ENCODE measurements at places on chromosomes 1 and 21.

GRCh38 chr1:147612366-147612765 is 58.0 kb downstream of the ACP6 start:
- no peak for DNase-seq

- no peak for DNase-seq
Measured at GRCh38 chr1:1043921-1044320, 24.0 kb downstream of the AGRN start.

GRCh38 chr1:7278045-7278444 is 492.8 kb downstream of the CAMTA1 start:
- DNase-seq = no peak

DNA sequence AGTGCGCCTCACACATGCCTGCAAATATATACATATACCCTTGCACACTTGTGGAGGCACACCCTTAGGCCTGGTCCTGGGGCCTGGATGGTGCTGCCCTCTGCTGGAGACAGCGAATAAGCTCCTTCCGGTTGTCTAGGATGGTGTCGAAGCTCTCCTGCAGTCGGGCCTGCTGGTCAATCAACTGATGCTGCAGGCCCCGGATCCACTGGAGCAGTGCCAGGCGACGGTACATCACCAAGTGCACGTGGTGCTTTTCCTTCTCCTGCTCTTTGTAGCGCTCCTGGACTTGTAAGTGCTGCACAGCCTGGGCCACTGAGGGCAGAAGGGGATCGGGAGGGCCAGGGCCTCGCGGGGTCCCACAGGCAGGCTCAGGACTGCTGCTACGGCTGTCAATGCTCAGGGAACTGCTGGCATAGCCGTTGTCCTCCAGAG is 3.1 kb downstream of the C1orf216 start:
- peak; percentile 87 for DNase-seq

DNA sequence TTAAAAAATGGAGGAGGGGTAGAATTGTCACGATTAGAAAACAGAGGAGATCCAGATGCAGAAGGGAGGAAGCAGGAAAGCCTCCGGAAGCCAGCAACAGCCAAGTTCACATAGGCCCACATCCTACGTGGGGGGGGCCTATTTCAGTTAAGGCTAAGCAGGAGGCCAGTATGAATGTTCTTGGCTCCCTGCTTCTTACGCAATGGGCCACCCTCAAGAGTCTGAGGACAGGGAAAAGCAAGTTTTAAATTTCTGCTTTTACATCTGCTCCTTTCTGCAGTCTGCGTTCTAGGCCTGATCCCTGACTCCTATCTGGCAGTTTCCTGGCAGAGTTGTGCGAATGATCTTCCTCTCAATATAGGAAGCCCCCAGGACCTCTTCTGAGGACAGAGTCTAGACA is 30.6 kb downstream of the RABIF start:
- no peak for DNase-seq

- no peak for DNase-seq
Measured at GRCh38 chr1:8560035-8560434, 242.1 kb downstream of the SLC45A1 start.

- DNase-seq = peak; percentile 77
Measured at GRCh38 chr1:9121496-9122409, 7.1 kb downstream of the GPR157 start.

- peak; percentile 57 for DNase-seq
Measured at GRCh38 chr21:37207441-37208009, 59.6 kb downstream of the VPS26C start.

- DNase-seq = peak; percentile 84
Measured at GRCh38 chr1:31182352-31182751, 57.3 kb downstream of the NKAIN1 start.

GRCh38 chr1:18144916-18145647 is 37.5 kb downstream of the IGSF21 start:
- no peak for DNase-seq

DNA sequence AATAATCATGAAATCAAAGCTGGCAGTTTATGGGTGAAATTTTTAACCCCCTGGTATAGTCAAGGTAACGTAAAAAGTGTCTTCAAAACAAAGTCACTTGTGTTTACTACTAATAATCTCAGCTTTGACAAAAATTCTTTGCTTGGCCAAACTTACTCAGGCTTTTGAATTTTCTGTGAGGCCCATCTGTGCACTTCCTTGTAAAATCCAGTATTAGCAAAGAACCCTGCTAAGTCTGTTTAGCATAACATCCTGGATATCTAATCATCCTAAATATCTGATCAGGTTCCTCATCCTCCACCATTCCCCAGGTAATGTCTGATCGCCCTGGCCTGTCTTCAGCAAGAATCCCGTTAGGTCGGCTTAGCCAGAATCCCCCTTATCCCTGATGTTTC is 3.0 kb downstream of the LYST start:
- DNase-seq = no peak

DNA sequence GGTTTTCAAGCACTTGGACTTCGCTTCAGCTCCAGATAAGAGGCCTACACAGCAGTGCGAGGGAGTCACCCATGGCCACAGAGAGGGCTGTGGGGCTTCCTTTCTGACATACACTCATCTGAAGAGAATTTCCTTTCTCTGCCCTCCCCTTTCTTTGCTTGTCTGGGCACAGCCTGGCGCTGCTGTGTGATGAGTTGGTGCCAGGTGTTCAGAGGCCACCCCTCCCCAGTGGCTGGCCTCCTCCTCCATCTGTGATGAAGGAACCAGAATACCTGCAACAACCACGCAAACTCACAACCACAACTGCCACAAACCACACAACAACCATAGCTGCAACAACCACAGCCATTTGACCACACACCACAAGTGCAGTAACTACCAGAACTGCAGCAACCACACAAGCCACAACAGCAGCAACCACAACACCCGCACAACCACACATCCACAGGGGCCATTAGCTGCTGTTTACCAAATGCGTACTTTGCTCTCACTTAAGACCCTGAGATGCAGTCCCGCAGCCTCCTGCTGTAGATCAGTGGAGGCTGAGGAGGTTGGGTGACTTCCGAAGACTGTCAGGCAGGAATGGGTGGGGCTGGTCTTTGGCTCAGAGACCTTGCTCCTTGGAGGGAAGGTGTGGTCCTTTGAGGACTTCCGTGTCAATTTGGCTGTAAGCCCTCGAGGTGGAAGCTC is 71.1 kb downstream of the IER5 start:
- DNase-seq = no peak

GRCh38 chr21:45554477-45555175 is 12.4 kb upstream of the SLC19A1 start:
- DNase-seq = peak; percentile 96

DNA sequence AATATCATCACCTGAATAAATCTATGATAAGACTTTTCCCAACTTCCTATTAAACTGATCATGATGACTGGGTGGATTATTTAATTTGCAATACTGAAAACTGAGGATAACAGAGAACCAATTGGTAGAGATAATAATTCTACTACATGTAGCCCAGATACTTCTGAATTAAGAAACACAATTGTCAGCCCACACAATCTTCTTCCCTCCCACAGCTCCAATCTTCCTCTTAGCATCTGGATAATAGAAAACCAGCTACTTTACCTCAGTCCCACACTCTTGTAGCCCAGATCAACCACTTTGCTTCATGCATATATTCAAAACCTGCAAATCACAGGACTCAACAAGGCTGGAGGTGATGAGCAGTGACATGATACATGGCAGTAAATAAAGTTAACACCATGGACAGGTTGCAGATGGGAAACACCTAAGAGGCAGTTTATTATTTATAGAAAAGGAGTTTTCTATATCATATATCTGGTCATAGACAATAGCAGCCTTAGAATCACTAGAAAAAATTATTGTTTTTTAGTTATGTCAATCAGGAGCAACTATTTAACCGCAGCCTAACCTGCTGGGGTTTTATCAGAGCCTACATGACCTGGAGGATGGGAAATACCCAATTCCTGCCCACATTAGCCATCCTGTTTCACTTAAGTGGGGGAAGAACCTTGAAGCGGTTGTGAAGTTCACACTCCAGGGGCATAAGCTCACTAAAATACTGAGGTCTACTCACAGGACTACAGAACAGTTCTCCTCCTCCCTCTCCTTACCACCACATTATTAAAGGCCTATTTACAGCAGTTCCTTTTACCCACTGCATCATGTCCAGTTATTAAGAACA is 16.7 kb downstream of the FRRS1 start:
- DNase-seq = peak; percentile 16

DNA sequence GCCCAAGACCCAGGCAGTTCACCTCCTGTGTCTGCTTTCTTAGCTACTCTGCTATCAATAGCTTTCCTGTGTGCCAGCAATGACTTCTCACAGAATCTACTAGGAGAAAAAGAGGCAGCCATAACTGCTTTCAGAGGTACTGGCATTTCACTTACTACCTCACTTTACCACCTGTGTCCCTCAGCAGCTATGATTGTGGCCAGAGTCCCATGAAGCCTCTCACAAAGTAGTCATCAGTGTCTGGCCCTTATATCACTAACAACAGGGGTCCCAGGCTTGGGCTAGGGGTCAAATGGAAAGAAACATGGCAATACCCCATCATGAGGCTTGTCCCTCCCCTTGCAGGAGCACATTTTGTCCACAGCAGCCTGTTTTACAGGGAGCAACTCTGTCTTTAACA is 62.7 kb upstream of the EPS8L3 start:
- no peak for DNase-seq

DNA sequence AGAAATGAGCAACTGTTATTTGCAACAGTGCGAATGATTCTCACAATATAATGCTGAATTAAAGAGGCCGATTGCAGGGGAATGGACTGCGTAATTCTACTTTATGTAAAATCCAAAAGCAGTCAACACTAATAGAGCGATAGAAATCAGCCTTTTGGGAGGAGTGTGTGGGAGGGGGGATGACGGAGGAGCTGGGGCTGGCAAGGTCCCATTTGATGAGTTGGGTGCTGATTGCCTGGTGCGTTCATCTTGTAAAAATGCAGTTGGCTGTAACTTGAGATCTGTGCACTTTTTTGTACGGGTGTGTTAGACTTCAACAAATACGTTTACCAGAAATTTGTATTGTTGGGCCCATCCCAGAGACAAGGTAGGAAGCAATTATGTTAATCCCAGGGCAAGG is 20.7 kb downstream of the TNFRSF8 start:
- no peak for DNase-seq

- no peak for DNase-seq
Measured at GRCh38 chr1:235266967-235267366, 61.0 kb downstream of the ARID4B start.

DNA sequence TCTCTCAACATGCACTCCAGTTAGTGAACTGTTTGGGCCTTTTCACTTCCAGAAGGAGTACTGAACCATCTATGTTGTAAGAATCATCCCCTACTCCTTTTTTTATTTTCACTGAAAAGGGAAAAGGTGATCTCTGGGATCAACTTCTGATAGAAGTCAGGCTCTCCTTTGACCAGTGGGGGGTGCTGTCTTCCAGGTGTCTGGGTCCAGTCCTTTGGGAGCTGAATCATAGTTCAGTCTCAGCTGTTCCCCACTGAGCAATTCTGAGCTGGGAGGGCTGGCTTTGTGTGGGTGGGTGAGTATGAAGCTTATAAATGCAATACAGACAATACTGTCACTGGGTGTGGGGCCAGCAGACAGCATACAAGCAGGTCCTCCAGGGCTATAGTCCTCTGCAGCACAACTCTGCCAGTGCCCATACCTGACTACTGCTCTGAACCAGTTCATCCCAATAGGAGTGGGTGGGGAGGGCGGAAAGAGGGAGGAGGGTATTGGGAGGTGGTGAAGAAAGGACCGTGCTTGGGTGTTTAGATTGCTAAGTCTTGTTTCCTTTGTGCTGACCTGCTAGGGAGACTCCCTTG is 12.5 kb upstream of the SARS1 start:
- peak; percentile 63 for DNase-seq

DNA sequence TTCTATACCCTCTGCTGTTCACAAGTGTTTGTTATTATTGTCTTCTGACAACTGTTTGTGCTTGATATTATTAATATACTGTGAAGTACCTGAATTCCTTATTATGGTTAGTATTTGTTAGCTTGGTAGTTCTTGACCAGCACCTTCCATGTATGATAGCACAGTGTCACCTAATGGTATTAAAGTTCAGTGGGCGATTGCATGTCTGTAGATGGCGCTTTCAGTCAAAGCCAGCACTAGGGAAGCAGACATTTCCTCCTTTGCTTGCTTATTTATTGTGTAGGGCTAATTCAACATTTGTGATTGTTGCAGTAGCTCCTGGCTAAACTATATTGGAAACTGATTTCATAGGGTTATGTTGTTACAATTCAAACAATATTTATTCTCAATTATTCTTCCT is 218.0 kb downstream of the ZP4 start:
- no peak for DNase-seq

DNA sequence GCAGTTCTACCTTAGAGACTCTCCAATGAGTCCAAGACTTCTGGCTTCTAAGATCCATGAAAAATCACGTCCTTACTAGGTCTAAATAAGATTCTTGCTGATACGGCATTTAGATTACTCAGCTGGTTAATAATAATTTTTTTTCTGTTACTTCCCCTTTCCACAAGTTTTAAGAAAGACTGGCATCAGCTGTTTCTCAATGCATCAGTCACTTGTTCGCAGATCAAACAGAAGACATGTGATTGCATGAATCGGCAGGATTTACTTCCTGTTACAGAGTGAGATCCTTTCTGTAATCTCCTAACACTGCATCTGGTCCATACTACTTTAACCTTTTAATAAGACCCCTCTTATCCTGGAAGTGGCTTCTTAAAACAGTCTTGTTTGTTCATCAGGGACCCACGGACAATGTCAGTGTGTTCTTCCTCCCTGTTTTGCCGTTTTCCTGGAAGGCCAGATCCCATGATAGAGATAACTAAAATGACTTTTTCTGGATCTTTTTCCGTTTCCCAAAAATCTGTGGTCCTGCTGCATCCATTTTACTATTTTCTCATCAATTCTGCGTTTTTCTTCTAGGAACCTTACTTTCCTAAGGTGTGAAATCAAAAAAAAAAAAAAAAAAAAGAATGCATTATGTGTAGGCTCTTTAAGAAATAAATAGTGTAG is 6.1 kb downstream of the NPL start:
- DNase-seq = no peak

GRCh38 chr1:2604156-2604843 is 17.7 kb downstream of the PRXL2B start:
- no peak for DNase-seq

GRCh38 chr1:151327903-151328674 is 873 bp upstream of the PI4KB start:
- no peak for DNase-seq

- no peak for DNase-seq
Measured at GRCh38 chr1:14794906-14795305, 196.4 kb downstream of the KAZN start.
